Spleen (tissue), 13 donors: ENCODE measurements at places on chromosomes 3 and 15. TPM values are rescaled to one million over a fixed set of nuclear protein-coding genes. Genes with fewer than 3 reads are reported as not detected.

TERC gene
- 4.4 TPM for total RNA-seq

- DNase-seq: peak; percentile 30
These were observed 76.6 kb upstream of the DLG1 start for GRCh38 chr3:197375001-197375441.

DNA sequence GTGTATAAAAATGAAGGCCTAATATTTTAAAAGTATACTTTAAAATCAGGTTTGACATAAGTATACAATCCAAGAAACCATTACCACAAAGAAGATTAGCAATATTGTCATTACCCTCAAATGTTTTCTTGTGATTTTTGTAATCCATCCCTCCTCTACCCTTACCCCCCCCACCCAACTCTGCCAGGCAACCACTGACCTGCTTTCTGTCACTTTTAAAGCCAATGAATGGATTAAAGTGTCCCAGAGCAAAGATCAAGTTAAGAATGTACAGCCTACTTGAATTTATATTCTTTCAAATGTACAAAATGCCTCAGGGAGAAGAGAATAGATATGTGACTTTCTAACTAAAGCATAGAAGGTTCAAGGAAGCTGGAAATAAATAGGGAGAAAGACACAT lies 1038.8 kb upstream of the GBE1 start:
- no peak for DNase-seq

DNA sequence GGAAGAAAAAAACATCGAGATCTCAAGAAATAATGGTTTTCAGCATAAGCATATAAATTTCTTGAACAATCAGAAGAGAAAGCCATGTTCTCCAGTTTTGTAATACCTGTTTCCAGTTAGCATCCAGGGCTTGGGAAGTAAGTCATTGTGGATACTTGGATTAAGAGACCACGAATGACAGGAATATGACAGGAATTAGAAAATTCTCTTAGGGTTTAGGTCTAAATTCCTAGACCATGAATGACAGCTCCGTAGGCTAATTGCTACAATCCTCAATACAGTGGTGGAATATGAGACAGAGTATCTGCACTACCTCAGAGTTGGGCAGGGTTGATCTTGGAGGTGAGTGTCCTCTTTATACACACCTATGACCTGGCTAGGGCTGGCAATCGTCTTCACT lies 517.5 kb downstream of the NTRK3 start:
- DNase-seq: no peak

GRCh38 chr3:95082191-95082590 lies 1019.3 kb downstream of the NSUN3 start:
- no peak for DNase-seq

SI gene
- not detected for total RNA-seq

DNA sequence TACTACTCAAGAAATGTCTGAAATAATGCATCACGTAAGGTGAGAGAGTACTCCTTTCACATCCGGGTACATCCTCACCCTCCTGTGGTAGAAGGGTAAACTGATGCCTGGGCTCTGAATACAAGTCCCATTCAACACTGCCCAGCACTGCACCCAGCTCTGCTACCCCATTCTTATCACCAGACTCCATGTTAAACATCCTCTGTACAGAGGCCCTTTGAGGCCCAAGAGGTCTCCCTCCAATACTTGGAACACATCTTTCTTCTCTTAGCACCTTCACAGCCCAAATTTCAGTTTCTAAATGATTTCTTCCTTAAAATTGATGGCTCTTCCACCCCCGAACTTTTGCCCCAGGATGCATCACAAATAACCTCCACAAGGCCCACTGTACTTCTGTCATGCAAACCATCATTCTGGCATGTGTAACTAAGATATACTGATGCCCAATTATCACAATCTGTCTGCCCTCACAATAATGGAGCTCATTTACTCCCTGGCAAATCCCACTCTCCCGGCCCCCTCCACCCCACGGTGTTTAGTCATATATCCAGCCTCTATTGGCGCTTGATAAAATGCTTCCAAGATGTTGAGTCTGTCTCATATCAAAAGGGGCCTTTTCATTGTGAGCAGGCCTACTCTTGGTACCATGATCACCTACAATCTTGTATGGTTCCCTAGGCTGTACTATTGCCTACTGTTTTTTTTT lies 12.6 kb upstream of the GPX1 start:
- DNase-seq: no peak

DNA sequence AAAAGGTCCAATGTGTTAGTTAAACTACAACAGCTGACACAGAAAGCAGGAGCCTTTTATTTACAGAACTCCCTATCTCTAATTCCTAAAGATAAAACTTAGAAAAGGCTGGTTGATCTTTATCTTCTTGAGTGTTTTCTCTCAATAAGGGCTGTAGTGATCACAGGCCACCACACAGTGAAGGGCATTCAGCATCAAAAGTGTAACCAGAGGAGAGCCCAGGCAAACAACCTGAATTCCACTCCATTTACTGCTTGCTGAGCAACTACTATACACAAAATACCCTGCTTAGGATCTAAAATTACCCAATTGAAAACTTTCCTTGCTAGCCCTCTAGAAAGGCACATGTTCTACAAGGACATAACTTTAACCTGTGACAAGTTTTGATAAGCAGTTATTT lies 122.7 kb downstream of the MEIS2 start:
- DNase-seq: no peak

- DNase-seq: peak; percentile 84
These were observed 513.7 kb downstream of the FOXP1 start for GRCh38 chr3:71069797-71070196.

DNA sequence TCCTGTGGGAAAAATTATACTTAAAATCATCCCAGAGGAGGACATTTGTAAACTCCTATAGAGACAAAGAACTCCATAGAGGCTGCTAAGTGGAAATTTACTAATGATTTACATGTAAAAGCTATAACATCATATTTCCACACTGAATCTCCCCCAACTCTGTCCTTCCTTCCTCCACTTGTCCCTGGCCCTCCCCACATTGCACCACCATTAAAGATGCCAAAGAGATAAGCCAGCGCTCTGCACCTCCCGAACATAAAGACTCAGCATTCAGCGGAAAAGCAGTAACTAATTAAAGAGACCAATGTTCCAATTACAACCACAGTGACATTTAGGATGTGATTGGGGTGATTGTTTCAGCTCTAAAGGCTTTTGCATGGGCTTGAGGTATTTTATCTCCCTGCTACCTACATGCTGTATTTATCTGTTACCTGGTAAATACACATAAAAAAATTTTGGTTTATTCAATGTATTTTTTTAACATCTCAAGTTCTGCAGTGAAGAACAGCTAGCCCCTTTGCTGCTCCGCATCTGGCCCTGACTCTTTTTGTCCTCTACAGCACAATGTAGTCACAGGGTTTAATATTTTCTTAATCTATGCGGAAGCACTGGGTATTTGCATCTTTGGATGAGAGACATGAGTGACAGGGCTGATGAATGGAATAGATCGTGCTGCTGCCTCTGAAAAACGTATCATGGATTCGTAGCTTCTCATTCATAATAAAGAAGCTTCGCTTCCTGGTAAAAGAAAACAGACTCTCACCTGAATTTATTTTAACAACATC lies 35.3 kb upstream of the B3GNT5 start:
- no peak for DNase-seq

DNA sequence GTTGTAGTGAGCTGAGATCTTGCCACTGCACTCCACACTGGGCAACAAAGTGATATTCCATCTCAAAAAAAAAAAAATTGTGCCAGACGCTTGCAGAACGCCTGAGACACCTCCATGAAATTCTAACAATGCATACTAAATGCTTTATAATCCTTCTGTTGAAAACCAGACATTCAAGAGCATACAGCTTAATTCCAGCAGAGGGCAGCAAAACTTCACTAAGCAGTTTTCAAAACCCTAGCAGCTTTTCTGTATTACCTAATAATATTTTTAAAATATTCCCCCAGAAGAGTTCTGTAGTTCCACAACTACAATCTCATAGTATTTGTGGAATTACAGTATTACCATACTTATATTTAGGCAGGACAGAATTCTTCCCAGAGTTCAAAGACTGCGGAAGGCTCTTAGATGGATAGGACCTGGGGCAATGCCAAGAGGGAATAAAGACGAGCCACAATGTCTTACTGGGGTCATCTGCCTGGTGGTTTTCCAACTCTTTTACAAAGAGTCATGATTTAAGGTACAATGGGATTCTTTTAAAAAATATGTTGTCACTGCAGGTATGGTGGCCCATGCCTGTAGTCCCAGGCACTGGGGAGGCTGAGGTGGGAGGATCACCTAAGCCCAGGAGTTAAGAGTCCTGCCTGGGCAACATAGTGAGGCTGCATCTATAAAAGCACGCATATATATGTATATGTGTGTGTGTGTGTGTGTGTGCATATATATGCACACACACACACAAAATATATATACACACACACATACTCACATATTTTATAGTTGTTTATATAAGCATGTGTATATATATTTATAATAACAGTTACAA lies 19.6 kb upstream of the TASOR start:
- no peak for DNase-seq

DNA sequence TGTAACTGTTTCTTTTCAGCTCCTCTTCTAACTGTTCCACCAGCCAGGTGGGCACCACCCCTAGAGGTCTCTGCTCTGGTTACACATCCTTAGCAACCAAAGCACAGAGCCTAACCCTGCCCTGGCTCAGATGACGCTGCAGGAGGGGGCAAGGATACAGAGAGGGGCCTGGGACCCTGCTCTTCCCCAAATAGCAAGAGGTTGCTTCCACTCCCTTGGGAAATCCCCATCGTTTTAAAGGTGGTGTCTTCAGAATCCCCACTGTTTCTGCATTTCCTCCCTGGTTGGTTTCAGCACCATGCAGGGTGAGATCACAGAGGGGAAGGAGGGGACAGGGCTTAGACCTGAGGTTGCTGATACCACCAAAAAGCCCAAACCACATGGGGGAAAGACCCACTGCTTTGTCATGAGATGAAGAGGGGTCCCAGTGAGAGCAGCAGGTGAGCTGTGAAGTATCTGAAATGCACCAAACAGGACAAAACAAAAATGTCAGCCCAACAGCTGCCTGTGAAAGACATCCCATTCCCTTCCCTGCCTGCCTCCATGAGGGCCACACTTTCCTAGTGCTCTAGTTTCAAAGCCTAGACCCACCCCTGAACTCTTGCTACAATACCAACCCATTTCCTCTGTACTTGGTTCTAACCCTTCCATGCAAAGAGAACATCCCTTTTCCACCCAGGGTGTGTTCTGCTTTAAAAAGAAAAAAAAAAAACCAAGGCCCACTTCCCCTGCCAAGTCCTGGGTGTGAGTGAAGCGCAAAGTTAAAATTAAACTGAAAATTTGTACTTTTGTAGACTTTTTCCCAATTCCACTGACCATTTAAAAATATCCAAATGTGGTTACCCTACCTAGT lies 29.0 kb downstream of the ANP32A start:
- no peak for DNase-seq

GRCh38 chr3:47429476-47430270 lies 46.1 kb downstream of the SCAP start:
- DNase-seq: no peak

DNA sequence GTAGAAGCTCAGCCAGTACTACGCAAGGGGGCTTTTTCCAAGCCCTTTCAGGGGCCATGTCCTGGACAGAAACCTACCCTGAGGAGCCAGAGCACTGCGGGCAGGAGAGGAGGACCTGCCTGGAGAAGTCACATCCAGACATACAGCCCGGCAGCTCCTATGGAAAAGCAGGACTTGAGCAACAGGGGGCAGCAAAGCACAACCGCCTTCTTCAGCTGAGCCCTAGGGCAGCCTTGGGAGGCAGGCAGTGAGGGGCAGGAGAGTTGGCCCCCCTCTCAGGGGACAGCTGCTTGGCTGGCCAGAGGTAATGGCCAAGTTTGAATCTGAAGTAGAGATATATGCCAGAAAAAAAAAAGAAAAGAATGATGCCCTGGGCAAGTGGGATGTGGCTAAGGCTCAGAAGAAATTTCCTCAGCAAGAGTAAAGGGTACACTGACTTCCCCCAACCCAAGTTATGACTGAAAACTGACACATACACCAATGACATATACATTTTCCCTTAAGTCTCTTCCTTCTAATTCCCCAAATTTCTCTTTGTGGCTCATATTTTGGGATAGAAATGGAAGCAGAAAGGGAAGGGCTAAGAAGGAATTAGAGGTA lies 56.9 kb downstream of the CYP19A1 start:
- DNase-seq: no peak
